ENCODE measurements at places on chromosomes 4 and X.

GRCh38 chrX:63350465-63350877 is 661 bp downstream of the SPIN4 start:
- DNase-seq: no peak

GRCh38 chr4:1556541-1557220 is 127.4 kb downstream of the FAM53A start:
- DNase-seq: no peak

GRCh38 chr4:74990276-74990875 is 57.5 kb downstream of the PARM1 start:
- no peak for DNase-seq

DNA sequence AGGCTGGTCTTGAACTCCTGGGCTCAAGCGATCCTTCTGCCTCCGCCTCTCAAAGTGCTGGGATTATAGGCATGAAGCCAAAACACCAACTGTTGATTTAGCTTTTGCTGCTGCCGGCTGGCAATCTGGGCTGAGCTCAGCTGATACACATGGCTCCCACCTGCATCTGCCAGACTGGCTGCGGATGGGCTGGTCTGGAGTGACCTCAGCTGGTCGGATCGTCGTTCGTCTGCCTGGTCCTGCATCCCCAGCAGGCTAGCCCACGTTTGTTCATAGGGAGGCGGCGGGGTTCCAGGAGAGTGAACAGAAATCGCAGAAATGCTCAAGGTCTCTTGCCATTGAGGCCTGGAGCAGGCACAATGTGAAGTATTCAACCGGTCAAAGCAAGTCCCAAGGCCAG is 74.4 kb upstream of the DDX3X start:
- no peak for DNase-seq

DNA sequence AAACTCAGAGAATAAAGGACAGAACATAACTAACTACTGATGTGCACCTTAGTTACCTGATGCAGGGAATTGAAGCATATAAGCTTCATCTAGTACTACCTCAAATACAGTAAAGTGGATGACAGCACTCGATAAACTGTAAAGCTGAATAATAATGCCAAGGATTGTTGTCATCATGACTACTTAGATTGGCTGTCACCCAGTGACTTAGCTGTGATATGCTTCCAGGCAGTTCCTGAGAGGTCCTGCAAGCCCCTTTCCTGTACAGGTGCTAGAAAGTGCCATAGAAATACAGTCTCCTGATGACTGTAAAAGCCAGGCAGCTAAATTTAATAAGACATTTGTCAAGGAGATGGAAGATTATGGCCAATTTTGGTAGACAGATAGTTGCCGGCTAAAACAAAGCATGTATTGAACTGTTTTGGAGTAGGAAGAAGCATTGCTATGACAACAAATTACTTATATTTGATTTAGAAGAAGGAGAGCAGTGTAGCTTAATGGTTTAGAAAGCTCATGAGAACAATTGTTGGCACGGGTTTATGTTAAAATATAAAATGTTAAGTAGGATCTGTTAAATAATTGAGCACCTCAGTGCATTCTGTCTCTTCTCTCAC is 29.7 kb downstream of the TMEM164 start:
- DNase-seq: no peak
